Esophagus muscularis mucosa (tissue), 4 donors: ENCODE measurements at places on chromosomes 4 and X. TPM values are rescaled to one million over a fixed set of nuclear protein-coding genes. Genes with fewer than 3 reads are reported as not detected.

GRCh38 chr4:68569466-68570121 is 6.5 kb downstream of the UGT2B17 start:
- no peak overlapping the region for H3K4me3 ChIP-seq
- H3K27ac ChIP-seq, result no peak overlapping the region
- no peaks in the 10 kb centered on the region for H3K4me1 ChIP-seq
- no peaks in the 10 kb centered on the region for H3K36me3 ChIP-seq

DNA sequence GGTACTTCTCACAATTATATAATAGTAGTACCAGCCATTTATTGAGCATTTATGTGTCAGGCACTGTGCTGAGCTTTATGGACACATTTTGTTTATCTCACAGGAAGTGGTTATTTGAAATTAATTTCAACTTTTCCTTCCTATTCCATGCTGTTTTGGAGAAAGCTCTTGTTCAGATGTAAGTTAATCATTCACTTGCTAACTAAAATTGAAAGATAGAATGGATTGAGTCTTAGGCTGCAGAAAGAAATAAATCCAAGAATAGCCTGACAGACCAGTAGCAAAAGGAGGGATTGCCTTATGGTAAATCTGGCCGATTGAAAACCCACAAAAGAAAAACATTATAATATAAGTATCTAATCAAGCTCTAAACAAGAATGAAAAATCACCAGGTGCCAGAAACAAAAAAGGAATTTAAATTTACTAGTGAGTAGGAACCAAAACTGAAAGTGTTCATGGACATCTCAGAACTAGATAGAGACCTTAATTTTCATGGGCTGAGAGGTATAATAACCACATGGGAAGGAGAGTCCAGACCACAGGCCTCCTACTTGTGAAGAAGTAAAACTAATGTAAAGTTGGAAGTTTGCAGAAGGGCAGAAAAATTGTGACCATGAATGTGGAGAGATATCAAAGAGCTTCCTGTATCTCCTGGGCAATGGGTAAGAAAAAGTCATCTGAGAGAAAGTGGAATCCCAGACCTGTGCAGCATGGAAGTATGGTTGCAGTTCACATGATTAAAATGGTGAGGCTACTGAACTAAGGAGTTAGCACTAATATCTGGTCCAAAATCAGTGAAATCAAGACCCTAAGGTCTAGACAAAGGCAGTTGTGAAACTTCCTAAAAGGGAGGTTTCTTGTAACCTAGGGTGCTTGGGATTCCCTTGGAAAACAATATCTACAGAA is 38.0 kb downstream of the RADX start:
- DNase-seq, result no peak
- H3K4me3 ChIP-seq, result no peak overlapping the region
- no peak overlapping the region for H3K27ac ChIP-seq
- H3K4me1 ChIP-seq, result no peaks in the 10 kb centered on the region

The MAPK10 gene
- 8.2 TPM for total RNA-seq

The PHKA1 gene
- total RNA-seq, result 6.0 TPM

The PCDH10 gene
- 0.66 TPM for total RNA-seq

DNA sequence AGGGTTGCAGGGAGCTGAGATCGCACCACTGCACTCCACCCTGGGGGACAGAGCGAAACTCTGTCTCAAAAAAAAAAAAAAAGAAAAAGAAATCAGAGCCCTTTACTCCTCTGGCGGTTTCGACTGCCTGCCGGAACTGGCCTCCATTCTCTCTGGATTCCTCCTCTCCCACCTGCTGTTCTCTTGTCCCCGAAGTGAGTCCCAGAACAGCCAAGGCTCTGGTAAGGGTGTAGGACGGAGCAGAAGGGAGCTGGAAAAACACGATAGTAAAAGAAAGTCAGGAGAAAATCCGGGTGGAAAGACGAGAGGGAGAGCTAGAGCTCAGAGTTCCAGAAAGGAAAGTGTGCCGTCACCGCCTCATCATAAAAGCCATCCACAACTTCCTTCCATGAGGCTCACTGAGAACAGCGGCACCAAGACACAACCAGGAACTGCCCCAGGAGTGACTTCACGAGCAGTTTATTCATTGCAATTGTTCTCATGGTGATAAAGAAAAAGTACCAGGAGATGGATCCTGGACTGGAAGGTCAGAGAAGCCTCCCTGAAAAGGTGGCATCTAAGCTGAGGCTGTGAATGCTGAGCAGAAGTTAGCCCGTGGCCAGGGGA is 12.3 kb downstream of the TLR3 start:
- H3K4me1 ChIP-seq, result peaks cover 9% of the 10 kb centered on the region
- no peak for DNase-seq
- peaks cover 10% of the 10 kb centered on the region for H3K36me3 ChIP-seq
- H3K4me3 ChIP-seq, result no peak overlapping the region
- no peaks in the 10 kb centered on the region for H3K27me3 ChIP-seq
